GM12865 (cell line): ENCODE measurements at places on chromosomes 2 and 18.

DNA sequence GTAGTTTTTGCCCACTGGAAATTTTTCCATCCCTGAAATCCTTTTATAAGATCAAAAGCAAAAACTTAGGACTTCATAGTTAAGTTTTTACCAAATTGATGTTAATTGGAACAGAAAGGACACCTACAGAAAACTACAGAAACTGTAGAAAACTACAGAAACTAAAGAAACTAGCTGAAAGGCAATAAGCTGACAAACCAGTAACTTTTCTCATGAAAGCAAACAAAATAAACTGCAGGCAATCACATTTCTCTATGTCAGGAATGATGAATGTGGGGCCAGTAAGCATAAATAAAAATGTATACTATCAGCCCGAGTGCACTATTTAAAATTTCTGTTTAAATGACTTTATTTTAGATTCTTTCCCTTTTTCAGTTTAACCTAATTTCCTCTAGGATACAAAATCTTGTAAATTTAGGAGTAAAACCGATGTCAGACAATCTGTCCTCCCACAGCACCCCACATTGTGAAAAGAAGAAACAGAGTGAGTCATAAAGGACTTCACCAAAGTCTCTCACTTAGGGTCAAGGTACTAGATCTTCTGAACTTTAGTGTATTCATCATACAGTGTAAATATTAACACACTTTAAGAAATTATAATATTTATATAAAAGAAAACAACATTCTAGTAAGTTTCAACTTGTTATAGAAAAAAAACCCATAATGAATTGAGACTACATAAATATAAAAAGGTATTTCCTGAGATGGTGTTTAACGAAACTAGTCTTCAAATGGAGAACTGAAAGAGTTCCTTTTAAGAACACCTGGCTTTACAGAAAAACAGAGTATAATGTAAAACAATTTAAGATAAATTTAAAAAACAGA lies 46.6 kb downstream of the USP40 start:
- DNase-seq: peak; percentile 75

GRCh38 chr18:8040021-8040420 lies 472.9 kb downstream of the PTPRM start:
- no peak for DNase-seq

DNA sequence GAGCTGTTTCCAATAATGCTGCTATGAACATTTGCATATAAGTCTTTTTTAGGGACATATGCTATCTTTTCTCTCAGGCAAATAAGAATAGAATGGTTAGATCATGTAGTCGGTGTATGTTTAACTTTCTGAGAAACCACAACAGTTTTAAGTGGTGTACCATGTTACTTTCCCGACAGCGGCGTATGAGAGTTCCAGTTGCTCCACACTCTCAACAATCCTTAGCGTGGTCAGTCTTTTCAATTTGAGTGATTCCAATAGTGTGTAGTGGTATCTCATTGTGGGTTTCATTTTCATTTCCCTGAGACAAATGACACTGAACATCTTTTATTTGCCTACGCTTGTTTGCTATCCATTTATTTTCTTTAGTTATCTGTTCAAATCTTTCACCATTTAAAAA lies 149.5 kb downstream of the ACOXL start:
- peak; percentile 81 for DNase-seq

GRCh38 chr2:158477202-158477601 lies 20.4 kb downstream of the PKP4 start:
- no peak for DNase-seq

- peak; percentile 12 for DNase-seq
Measured at GRCh38 chr2:37441055-37441454, 96.6 kb downstream of the QPCT start.

DNA sequence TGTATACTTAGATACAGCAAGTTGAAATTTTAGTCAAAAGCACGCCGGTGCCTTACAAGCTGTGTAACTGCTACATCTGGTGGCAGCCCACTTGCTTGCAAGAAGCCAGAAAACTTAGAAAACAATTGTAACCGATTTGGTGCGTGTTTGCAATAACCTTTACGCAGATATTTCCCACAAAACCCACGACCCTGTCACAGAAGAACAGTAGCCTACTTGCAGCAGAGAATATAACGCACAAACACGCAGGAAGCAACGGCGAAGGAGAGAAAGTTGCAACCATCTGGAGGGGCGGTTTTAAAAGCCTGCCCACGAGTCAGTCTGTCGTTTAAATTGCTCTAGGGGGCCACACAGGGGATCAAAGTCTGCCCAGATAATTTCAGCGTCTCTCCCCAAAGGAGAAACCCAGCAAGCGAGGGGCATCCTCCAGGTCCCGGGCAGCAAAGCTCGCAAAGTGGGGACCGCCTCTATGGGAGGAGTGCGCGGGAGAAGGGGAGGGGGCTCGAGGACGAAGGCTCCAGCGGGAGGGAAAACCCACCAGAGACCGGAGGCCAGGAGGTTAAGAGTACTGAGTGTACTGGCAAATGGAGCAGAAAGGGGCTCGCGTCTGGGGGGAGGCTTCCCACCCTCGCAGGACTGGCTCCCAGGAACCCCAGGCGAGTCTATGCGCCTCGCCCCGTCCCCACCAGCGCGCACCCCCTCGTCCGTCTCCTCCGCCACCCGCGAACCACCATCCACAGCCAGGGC lies 1.1 kb downstream of the TLK1 start:
- DNase-seq: peak; percentile 73

DNA sequence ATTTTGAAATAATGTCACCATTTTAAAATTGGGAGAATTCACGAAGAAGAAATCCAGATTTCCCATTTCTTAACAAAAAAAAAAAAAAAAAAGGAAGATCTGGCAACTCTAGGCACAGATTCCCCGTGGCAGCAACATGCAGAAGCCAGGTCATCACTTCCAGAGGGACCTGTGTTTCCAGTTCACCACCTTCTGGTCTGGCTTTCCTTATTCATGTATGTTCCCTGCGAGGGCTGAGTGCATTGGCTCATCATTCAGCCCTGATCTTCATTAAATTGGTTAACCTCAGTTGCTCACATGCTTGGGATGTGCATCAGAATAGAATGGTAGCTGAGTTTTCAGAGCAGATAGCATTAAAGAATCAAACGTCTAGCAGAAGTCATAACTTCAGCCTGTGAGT lies 25.0 kb upstream of the MAP3K20 start:
- no peak for DNase-seq

- peak; percentile 57 for DNase-seq
Measured at GRCh38 chr2:176669398-176670174, 400.3 kb downstream of the MTX2 start.

DNA sequence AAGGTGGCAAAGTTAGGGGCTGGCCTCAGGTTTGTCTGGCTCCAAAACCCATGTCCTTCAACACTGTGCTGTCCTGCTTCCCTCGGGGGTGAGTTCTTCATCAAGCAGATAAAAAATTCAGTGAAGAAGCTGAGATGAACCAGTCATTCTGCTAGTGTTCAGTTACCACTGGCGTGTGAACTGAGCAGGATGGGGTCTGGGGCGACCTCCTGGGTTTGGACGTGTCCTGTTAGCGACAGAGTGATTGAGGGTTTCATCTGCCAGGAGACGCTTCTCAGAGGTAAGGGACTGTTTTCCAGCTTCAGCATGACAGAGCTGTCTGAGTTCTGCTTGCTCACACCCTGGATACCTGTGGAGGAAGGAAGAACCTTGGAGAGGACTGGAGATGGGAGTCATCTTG lies 14.6 kb downstream of the CEP68 start:
- DNase-seq: no peak
